Stimulated activated CD4-positive, alpha-beta T cell treated with anti-CD3 and anti-CD28 coated beads, Interleukin-1b, Interleukin-23, amount 100 ng/mL, for 24 hours (primary cell): ENCODE measurements at places on chromosomes 1 and 21.

DNA sequence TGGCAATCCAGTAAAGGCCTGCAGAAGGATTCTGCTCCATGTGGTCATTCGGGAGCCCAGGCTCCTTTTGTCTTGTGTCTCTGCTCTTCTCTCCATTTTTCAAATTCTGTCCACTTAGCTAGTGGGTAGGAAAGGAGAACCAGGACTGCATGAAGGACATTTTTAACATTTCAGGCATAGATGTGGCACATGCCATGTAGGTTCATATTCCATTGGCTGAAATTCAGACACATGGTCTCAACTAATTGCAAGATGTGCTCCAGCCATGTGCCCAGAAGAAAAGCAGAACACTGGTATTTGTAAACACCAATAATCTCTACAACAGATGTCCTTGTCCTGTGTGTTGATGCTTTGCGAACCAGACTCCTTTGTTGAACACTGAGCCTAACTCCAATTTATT, 85.2 kb upstream of the WLS start:
- no peak for DNase-seq

GRCh38 chr1:171566467-171566866, 55.6 kb upstream of the MYOCOS start:
- no peak for DNase-seq

DNA sequence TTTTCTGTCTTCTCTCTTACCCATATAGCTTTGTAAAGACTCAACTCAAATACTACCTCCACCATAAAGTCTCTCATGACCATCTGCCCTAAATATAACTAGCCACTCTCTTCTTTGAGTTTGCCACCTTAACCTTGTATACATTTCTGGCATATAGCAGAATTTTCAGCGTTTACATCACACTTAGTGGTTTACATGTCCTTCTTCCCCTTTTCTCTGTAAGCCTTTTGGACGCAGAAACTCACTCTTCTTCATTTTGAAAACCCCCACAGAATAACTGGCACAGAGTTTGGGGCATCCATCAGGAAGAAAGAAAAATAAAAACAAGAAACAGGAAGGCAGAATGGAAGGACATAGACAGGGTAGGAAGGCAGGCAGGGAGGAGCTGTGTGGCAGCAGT, 131.8 kb upstream of the DUSP10 start:
- no peak for DNase-seq

GRCh38 chr1:230629511-230629910, 12.8 kb upstream of the COG2 start:
- DNase-seq, result no peak
